ENCODE measurements at places on chromosomes 5 and 9.

- no peak for DNase-seq
Observed at GRCh38 chr5:113807427-113807991, 294.0 kb downstream of the YTHDC2 start.

DNA sequence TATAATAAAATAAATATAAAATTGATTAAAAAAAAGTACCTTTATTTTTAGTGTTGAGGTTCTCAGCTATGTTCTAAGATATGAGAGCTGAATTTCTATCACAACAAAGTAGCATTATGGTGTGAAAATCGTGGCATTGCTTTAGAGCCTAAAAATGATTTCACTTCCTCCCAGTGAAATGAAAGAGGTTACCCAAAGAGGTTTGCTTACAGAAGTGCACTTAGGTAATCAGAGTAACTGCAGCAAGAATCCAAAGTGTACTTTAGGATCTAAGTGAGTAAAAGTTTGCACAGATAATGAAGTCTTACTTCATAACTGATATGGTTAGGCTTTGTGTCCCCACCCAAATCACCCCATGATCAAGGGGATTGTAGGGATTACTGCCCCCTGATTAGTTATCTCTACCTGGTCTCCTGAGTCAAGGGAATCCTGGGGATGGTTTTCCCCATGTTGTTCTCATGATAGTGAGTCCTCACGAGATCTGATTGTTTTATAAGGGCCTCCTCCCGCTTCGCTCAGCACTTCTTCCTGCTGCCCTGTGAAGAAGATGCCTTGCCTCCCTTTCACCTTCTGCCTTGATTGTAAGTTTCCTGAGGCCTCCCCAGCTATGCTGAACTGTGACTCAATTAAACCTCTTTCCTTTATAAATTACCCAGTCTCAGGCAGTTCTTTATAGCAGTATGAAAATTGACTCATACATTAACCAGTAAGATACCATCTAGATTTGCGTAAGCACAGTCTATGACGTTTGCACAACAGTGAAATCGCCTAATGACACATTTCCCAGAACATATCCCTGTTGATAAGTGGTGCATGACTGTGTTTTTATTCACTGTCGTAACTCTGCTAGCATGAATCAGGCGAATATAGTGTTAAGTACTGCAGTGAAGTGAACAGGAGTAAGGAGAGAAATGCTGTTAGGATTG is 40.3 kb upstream of the LRRC70 start:
- no peak for DNase-seq

- no peak for DNase-seq
Observed at GRCh38 chr9:94802251-94802650, 75.8 kb downstream of the AOPEP start.

DNA sequence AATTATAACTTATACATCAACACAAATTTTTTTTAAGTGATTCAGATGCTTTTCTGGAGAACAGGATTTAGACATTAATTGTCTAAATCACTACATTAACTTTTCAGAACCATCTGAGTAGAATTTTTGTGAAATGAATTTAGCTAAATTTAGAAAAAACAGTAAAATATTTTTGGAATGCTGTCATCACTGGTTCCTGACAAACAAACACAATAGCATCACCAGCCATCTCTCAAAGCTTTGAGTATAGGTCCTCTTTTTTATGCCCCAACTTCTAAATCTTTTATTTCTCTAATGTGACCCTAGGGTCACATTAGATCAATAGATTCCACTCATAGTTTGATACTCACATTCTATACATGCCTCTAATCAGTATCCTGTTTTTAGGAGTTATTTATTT is 104.6 kb downstream of the PRR16 start:
- DNase-seq: no peak

DNA sequence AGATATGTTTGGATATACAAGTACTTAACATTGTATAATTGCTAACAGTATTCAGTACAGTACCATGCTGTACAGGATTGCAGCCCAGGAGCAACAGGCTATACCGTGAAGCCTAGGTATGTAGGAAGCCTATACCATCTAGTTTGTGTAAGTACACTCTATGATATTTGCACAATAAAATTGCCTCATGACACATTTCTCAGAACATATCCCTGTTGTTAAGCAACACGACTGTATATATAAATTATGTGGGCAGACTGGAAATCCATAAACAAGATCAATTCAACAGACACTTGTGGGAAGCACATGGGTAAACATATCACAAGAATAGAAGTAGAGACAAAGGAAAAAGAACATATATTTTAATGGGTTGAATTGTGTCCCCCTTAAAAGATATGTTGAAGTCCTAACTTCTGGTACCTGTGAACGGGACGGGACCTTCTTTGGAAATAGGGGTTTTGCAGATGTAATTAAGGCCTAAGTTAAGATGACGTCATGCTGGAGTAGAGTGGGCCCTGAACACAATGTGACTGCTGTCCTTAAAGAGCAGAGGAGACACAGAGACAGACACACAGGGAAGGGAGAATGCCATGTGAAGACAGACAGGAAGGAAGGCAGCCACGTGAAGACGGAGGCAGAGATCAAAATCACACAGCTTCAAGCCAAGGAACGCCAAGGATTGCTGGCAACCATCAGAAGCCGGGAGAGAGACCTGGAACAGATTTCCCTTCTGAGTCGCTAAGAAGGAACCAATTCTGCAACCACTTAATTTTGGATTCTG is 76.3 kb downstream of the SCAI start:
- no peak for DNase-seq

DNA sequence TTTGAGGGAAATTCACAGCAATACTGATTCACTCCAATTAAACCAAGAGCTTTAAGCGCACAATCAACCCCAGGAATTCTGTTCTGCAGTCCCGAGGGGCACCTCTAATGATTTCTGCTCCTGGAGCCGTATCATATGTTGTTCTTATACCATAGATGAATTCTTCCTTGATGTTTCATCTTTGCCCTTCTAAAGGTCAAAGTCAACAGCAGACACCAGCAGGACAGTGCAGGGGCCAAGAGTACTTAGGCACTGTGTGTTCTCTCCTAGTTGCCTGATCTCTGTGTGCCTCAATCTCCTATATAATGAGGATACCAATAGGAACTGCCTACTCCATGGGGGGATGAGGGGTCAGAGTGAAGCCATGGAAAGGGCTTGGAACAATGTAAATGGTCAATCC is 16.5 kb downstream of the EPB41L4B start:
- no peak for DNase-seq
